Psoas muscle (tissue), 8 donors: ENCODE measurements at places on chromosomes 4 and X.

DNA sequence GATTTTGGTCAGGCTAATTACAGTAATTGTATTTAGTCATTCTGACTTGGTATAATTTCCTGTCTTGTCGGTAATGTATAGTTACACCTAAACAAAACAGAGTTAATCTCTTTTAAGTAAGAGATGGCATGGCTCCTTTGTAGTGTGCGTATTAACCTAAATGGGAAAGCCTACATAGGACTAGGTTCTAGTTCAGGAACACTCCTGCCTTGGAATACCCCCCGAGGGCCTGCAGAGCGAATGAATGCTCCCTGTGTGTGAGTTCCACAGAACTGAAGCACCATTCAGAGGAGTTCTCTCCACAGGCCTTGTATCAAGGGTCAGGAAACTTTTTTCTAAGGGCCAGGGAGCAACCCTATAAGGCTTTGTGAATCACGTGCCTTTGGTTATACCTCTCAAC is 44.9 kb upstream of the STIM2 start:
- no peak for DNase-seq

DNA sequence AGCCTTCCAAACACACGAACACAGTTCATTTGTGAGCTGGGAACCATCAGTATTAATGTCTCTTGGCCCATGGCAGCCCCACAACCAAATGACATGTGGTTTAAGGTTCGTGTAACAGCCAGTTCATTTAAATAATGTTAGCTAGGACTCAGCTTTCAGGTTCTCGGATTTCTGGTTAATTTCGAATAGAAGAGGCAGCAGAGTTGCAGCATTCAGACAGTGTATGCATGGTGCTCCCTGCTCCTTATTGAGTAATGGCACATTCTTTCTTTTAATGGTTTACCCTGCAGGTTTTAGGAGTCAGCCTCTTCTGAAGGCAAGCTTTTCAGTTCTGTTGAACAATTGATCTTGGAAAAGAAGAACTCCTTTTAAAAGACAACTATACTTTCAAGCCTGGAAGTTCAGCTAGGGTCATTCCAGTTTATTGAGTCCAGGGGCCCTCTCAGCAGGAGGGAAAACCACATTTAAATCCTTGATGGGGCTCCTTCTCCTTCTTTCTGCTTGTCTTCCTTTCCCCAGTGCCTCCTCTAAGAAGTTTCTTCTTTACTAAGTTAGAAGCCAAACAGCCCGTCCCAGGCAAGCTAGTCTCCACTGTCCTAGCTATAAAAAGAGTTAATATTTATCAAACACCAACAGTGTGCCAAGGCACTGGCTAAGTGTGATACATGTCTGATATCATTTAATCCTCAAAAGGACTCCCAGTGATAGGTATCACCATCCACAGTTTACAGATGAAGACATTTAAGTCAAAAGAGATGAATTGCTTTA is 5.0 kb upstream of the RNF175 start:
- DNase-seq, result no peak

DNA sequence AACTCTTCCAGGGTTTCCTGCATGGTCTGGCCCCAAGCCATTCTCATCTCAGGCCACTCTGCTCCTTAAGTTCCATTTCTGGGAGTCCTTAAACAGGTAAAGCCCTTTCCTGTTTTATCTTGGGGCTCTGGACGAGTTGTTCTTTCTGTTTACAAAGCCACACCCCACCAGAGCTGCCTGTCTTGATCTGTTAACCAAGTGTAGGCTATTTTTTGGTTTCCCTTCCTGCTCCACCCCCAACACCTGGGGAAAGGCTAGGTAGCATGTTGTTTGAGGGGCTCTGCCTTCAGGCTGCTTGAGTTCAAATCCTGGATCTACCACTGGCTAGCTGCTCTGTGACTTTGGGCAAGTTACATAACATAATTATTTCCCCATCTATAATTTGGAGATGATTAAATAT is 40.0 kb downstream of the ERVMER34-1 start:
- no peak for DNase-seq

- DNase-seq, result no peak
These were observed 17.4 kb upstream of the ADH4 start for GRCh38 chr4:99161373-99162099.

- DNase-seq, result no peak
These were observed 17.5 kb downstream of the RBBP7 start for GRCh38 chrX:16852617-16853179.

- DNase-seq, result no peak
These were observed 773.5 kb upstream of the AGA start for GRCh38 chr4:178215763-178216162.

- no peak for DNase-seq
These were observed 478.0 kb downstream of the KCNIP4 start for GRCh38 chr4:21470535-21470934.

DNA sequence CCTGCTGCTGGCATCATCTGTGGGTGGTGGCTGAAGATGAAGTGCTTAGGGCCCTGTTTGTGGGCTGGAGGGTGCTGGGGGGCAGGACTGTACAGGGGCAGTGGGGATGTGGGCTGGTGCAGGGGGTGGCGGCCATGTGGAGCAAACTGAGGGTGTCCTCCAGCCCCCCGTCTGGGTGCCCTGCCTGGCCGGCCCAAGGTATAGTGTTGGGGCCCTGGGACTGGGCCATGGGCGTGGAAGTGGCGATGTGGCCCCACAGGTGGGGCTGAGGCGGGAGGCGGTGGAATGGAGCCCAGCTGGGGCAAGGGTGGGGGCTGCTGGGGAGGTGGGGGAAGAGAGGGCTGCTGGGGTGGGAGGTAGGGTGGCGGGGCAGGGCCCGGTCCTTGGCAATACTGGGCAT is 9.5 kb upstream of the KDM5C start:
- no peak for DNase-seq

DNA sequence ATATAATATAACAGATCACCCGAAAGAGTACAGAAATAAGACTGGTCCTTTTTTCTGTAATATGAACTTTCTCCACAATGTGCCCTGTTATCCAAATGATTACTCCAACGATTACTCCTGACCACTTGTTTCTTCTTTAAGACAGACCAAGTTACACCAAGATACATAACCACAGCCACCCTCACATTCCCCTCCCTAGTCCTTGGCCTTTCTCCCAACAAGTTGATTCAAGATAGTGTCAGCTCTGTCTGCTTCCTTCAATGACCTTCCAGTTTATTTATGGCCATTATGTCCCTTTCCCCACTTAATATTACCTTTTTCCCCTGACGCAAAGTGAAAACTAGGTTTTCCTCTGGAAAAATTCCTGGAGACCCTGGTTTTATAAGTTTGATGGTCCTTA is 397.2 kb downstream of the FAM47B start:
- no peak for DNase-seq

- no peak for DNase-seq
These were observed 49.0 kb downstream of the SH2D1A start for GRCh38 chrX:124395145-124395880.

GRCh38 chr4:129131343-129131742 is 35.4 kb downstream of the C4orf33 start:
- no peak for DNase-seq

GRCh38 chr4:7206911-7207567 is 14.7 kb downstream of the SORCS2 start:
- DNase-seq, result peak; percentile 89

DNA sequence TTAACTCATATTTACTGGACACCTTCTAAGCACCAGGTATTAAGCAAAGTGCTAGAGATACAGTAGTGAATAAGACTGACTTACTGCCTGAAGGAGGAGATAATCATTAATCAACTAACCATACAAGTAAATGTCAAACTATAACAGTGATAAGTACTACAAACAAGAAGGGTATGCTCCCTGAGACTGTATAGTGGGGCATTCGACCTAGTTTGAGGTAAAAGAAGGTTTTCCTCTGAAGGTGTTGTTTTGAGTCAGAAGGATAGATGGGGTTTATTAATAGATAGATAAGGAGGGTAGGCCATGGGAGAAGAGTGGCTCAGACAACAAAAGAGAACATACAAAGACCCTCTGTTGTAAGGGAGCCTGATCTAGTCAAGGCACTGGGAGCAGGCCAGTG is 105.4 kb downstream of the DDIT4L start:
- no peak for DNase-seq

- peak; percentile 74 for DNase-seq
These were observed 41.8 kb downstream of the FNIP2 start for GRCh38 chr4:158810487-158811215.

GRCh38 chr4:25722964-25723363 is 67.3 kb downstream of the SLC34A2 start:
- no peak for DNase-seq

GRCh38 chrX:93422693-93423092 is 250.7 kb downstream of the NAP1L3 start:
- DNase-seq, result no peak

GRCh38 chrX:111609206-111609605 is 71.8 kb upstream of the ALG13 start:
- no peak for DNase-seq

GRCh38 chr4:147683188-147683591 is 773 bp downstream of the PRMT9 start:
- DNase-seq, result no peak

DNA sequence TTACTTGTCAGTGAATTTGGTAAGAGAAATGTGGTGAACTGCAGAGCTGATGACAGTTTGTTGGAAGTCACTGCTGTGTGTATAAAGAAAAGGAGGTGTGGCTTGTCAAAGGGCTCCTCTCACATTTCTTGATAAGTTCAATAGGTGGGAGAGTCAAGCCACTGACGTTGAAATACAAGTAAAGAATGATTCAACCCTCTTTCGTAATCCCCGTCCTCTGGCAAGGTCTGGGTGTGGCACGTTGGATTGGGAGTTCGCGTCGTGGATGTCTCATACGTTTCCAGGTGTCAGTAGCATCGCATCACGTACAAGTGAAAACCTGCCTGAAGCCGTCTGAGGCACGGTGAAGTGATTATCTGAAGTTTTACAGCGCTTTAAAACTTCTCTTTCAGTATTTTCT is 76.4 kb downstream of the EGF start:
- DNase-seq, result no peak

- DNase-seq, result no peak
These were observed 215.3 kb upstream of the AR start for GRCh38 chrX:67328476-67328875.

DNA sequence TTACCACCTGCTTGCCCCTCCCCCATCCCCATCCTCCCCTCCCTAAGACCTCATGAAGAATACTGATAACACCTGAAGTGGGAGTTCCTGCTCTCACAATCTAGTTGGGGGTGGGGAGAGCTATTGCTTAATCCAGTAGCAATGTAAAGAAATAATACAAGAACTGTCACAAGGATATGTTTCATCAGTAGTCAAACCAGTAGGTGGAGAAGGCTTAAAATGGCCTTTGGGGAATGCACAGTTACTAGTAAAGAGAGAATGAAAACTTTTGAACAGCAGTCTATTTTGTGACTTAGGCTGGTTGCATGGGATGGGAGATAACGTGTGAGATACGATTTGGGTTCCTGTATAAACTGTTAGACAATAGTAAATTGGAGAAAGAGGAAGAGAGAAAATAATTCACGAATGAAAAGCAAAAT is 6.0 kb downstream of the GALNT7 start:
- no peak for DNase-seq

DNA sequence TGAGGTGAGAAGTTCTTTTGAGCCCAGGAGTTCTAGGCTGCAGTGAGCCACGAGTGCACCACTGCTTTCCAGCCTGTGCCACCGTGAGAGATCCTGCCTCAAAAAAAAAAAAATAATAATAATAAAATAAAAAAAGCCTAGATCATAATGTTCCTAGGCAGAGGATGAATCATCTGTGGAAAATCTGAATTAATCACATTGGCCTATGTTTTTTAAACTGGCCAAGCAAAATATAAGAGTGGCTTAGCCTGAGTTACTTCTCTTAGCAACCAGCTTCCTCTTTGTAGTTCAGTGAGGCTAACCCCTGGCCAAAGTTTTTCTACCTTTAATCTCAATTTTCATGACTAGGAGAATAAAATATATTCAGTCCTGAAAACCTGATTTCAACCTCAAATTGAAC is 614.6 kb downstream of the PPP4R3C start:
- DNase-seq, result no peak

DNA sequence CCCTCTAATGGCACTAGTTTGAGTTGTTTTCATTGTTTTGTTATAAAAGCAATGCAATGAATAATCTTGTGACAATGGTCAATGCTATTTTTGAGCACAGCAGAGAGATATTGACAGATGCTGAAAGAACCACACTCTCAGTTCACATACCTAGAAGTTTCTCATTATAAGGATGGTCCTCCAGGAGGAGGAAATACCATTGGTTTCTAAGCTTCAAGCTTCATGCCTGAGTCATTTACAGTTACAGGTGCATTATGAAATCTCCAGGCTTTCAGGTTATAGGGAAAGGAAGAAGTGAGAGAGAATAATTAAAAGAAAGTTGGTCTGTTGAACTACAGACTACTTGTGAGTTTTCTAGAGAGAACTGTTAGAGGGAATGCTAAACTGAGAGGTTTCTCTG is 75.3 kb downstream of the PWWP3B start:
- no peak for DNase-seq

DNA sequence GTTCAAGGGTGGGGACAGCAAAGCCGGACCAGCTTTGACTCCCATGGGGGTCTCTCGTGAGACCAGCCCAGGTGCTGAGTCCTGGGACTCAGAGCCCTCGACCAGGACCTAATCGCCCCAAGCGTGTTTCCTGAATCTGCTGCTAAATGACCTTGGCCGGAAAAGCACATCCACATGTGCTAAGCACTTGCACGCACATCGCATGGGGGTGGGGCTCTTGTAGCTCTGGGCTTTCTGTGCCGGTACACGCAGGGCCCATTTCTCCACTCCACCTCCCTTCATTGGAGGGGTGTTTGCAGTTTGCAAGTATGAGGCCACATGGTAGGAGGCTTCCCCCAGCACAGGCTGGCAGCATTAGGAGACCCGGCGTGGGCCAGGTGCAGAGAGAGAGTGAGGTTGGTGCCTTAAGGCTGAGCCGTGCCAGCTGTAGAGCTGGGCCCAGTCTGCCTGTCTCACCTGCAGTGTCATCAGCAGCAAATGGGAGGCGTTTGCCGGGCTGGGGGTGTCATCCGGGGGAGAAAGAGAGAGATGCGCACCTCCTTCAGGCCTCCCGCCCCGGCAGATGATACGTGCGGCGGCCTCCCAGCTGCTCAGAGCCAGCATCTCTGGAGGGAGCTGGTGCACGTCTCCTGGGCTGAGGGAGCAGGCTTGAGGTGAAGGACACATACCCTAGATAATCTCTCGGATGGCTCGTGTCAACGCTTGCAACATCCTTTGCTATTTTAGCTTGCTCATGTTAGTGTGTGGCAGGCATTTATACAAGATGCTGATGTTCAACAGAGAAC is 45.2 kb upstream of the CLCN4 start:
- no peak for DNase-seq

GRCh38 chr4:108166038-108166437 is 2.7 kb downstream of the LEF1 start:
- no peak for DNase-seq
